ENCODE measurements at places on chromosomes 4 and X.

DNA sequence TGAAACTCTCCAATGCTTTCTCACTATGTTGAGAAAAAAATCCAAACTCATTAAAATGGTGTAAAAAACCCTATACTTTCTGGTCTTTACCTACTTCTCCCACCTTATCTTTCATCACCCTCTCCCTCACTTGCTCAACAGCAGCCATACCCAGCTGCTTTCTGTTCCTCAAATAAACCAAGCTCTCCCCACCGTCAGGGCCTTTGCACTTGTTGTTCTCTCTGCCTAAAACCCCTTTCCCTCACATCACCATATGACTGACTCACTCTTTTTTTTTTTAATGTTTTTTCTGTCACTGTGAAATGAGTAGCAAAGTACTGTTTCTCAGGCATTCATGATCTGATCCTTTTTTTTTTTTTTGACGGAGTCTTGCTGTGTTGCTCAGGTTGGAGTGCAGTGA lies 122.3 kb upstream of the TMEM164 start:
- no peak for DNase-seq

DNA sequence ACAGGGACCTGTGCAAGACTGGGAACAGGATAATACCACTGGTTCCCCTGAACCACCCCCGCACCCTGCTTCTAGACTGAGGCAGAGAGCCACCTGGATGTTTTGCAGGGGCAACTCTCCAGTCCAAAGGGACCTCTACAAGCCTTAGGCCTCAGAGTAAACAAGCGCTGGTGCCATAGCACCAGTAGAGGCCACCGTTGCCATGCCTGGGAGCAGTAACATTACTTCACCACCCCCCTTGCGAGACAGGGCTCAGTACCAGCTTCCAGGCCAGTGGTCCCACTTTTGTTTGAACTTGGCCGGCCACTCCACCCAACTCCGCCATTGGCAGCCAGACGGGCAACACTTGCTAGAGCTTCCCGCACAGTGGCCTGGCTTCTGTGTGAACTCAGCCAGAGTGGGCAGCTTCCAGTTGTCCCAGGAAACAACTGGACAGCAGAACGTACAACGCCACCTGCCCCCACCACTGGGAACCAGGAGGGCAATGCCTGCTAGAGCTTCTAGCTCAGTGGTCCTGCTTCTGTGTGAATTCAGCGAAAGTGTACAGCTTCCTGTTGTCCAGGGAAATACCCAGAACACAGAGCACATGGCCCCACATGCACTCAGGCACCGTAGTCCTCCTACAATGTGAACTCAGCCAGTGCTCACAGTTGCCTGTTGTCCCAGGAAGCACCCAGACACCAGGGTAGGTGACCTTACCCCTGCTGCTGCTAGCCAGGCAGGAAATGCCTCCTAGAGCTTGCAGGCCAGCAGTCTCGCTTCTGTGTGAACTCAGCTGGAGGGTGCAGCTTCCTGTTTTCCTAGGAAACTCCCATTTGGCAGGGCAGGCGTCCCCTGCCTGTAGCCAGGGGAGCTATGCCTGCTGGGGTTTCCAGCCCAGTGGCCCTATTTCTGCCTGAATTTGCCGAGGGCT lies 39.9 kb upstream of the PCDH19 start:
- DNase-seq: no peak

- DNase-seq: no peak
Observed at GRCh38 chr4:188976644-188977115, 837.4 kb downstream of the TRIML1 start.

- no peak for DNase-seq
Observed at GRCh38 chrX:351736-352135, 33.1 kb upstream of the GTPBP6 start.

GRCh38 chr4:39464886-39465501 lies 6.1 kb downstream of the LIAS start:
- DNase-seq: no peak

- DNase-seq: no peak
Observed at GRCh38 chrX:115491766-115492165, 69.2 kb upstream of the PLS3 start.

- no peak for DNase-seq
Observed at GRCh38 chr4:105934386-105934785, 39.1 kb downstream of the NPNT start.

GRCh38 chrX:153848325-153848724 lies 18.0 kb upstream of the PDZD4 start:
- no peak for DNase-seq

GRCh38 chr4:67678612-67679011 lies 22.3 kb downstream of the UBA6 start:
- no peak for DNase-seq

- no peak for DNase-seq
Observed at GRCh38 chr4:23934915-23935314, 45.1 kb upstream of the PPARGC1A start.

GRCh38 chr4:144861471-144861870 lies 215.5 kb downstream of the HHIP start:
- no peak for DNase-seq

GRCh38 chr4:116099596-116099995 lies 985.8 kb downstream of the TRAM1L1 start:
- no peak for DNase-seq

- no peak for DNase-seq
Observed at GRCh38 chr4:78669453-78669852, 106.7 kb upstream of the BMP2K start.

DNA sequence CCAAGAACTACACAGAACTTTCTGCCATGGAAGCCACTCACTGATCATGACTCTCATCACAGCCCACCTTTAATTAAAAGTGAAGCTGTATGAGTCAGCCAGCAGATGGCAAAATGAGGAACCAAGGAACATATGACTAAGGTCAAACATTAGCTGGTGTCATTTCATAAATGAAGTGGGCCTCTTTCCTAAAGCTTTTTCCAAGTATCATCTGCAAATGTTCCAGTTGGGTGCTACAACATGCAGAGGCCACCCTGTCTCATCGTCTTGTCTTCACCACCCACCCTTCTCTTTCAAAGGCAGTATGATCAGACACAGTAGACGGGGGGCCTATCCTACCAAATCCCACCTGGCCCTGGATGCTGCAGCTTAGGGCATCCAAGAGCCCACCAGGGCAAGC lies 9.2 kb upstream of the EOLA1 start:
- DNase-seq: no peak

GRCh38 chrX:31435592-31435991 lies 363.8 kb upstream of the FTHL17 start:
- DNase-seq: no peak

GRCh38 chr4:68249434-68249833 lies 3.9 kb upstream of the TMPRSS11B start:
- no peak for DNase-seq

- DNase-seq: no peak
Observed at GRCh38 chr4:74751856-74752255, 42.5 kb downstream of the BTC start.

GRCh38 chr4:155956461-155956860 lies 2.8 kb upstream of the CTSO start:
- no peak for DNase-seq

All from T-helper 17 cell (primary cell).